ENCODE measurements at places on chromosomes 7 and 10. TPM values are rescaled to one million over a fixed set of nuclear protein-coding genes. Genes with fewer than 3 reads are reported as not detected.

APBB1IP gene
- total RNA-seq = not detected

NAMPT gene
- 52.0 TPM for total RNA-seq

LRMDA gene
- 3.3 TPM for total RNA-seq

PARD3 gene
- 73.4 TPM for total RNA-seq

EPO gene
- total RNA-seq = 0.27 TPM

CHST3 gene
- 26.3 TPM for total RNA-seq

DNA sequence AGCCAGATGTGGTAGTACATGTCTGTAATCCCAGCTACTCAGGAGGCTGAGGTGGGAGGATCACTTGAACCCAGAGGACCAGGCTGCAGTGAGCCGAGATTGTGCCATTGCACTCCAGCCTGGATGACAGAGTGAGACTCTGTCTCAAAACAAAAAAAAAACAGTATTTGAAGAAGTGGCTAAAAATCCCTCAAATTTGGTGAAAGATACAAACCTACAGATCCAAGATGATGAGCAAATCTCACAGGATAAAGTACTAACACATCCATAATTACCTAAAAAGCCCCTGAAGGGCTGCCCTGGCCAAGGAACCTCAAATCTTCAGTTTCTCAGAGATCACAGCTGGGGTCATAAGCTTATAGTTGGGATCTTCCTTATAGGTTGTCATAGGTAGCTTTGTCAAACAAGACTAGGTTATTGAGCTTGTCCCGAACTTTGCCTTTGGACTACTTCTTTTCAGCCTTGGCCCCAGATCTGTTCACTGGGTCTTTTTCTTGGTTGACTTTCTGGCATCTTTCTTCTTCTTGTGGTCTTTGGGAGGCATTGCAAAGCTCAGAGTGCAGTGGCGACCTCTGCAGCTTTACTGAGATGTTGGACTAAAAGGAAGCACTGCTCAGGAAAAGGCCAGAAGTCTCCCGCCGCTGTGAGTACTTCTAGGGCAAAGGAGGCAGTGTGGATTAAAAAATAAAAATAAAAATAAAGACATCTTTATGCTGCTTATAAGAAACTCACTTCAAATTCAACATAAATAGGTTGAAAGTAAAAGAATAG lies 28.6 kb upstream of the SAR1A start:
- H3K4me1 ChIP-seq = no peaks in the 10 kb centered on the region
- DNase-seq = no peak
- no peak overlapping the region for H3K27ac ChIP-seq
- H3K27me3 ChIP-seq = no peaks in the 10 kb centered on the region
- no peak overlapping the region for H3K4me3 ChIP-seq

DNA sequence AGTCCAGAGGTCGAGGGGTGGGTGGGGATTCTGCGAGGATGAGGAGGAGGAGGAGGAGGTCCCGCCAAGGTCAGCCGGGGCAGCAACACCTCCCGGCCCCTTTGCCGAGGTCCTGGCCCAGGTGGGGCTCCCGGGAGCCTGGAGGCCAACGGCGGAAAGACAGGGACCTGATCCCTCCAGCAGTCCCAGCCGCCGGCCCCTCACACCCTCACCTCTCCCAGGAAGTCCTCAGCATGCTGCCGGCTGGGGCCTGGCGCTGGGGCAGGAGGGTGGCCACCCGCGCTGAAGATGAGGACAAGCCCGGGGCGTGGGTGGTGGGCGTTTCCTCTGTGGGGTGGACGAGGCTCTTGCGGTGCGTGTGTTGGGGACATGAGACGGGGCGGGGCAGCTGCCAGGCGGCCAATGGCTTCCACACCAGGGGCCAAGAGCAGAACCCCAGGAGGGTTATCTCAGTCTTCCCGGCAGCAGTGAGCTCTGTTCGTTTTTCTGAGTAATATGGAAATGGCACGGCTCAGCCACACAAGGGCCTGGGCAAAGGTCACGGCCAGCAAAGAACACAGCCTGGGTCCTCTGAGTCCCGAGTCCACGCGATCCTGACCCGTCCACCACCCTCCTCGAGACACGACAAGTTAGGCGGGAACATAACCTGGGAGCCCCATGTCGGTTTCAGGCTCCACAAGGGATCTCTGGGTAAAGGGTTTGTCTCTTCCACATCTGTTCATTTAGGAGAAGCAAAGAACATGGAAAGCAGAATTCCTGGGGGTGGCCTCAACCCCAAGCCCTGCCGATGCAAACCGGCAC lies 82.9 kb upstream of the PDGFA start:
- H3K4me1 ChIP-seq = peaks cover 16% of the 10 kb centered on the region
- H3K36me3 ChIP-seq = peaks cover 6% of the 10 kb centered on the region
- peak; percentile 11 for DNase-seq
- H3K27ac ChIP-seq = peak overlapping the region; percentile 93

GRCh38 chr7:100189061-100189460 lies 11.3 kb downstream of the STAG3 start:
- H3K27me3 ChIP-seq = no peaks in the 10 kb centered on the region
- H3K27ac ChIP-seq = no peak overlapping the region
- peaks cover 3% of the 10 kb centered on the region for H3K4me1 ChIP-seq

DNA sequence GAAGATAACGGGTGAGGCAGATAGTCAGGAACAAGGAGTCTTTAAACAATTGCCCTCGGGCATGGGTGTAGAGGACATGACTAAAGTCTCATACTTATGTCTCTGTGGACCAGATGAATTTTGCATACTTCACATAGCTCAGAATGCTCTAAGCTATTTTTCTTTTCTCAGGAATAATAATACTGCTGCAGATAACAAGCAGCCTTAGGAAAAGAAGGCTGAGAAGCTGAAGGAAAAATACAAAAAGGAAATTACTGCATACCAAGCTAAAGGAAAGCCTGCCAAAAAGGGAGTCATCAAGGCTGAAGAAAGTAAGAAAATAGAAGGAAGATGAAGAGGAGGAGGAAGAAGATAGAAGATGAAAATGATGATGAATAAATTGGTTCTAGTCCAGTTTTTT lies 13.4 kb upstream of the ERCC6 start:
- no peaks in the 10 kb centered on the region for H3K36me3 ChIP-seq
- peak overlapping the region; percentile 89 for H3K27ac ChIP-seq
- no peaks in the 10 kb centered on the region for H3K27me3 ChIP-seq
- no peak for DNase-seq

- H3K27ac ChIP-seq = no peak overlapping the region
- no peaks in the 10 kb centered on the region for H3K36me3 ChIP-seq
- no peak overlapping the region for H3K4me3 ChIP-seq
- H3K4me1 ChIP-seq = peaks cover 9% of the 10 kb centered on the region
These were observed 200.4 kb downstream of the KCND2 start for GRCh38 chr7:120473352-120473751.

GRCh38 chr7:15334536-15335263 lies 227.1 kb downstream of the AGMO start:
- H3K36me3 ChIP-seq = peaks cover 2% of the 10 kb centered on the region
- H3K4me1 ChIP-seq = peaks cover 25% of the 10 kb centered on the region
- DNase-seq = no peak
- no peak overlapping the region for H3K4me3 ChIP-seq

DNA sequence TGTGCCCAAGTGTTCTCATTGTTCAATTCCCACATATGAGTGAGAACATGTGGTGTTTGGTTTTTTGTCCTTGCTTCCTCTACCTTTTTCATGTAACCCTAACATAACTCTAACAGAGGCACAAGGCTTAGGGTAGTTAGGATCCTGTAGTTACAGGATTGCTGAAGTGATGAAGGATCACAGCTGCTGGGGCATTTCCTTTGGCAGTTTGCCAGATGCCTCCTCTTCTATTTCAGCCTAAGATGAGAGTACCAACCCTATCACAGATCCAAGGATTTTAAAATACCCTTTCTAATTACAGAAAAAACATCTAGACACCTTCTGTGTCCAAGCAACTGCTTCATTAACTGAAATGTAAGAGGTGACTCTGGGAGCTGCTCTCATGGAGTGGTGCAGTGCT lies 141.7 kb upstream of the COL1A2 start:
- H3K27ac ChIP-seq = peak overlapping the region; percentile 51
- no peak overlapping the region for H3K4me3 ChIP-seq
- no peak for DNase-seq
- H3K27me3 ChIP-seq = no peaks in the 10 kb centered on the region
- H3K36me3 ChIP-seq = no peaks in the 10 kb centered on the region

- H3K27me3 ChIP-seq = no peaks in the 10 kb centered on the region
- no peak overlapping the region for H3K4me3 ChIP-seq
- no peak for DNase-seq
- peaks cover 21% of the 10 kb centered on the region for H3K36me3 ChIP-seq
- peaks cover 14% of the 10 kb centered on the region for H3K4me1 ChIP-seq
These were observed 92.8 kb downstream of the TCF7L2 start for GRCh38 chr10:113042868-113043267.

- no peak for DNase-seq
- H3K4me3 ChIP-seq = no peak overlapping the region
- H3K36me3 ChIP-seq = peaks cover 7% of the 10 kb centered on the region
- H3K27me3 ChIP-seq = no peaks in the 10 kb centered on the region
These were observed 8.4 kb upstream of the SEPTIN7 start for GRCh38 chr7:35792472-35792871.

- H3K27ac ChIP-seq = no peak overlapping the region
- no peak for DNase-seq
- peaks cover 16% of the 10 kb centered on the region for H3K36me3 ChIP-seq
These were observed 25.0 kb downstream of the NUDCD3 start for GRCh38 chr7:44465490-44465889.

GRCh38 chr7:156473476-156474240 lies 166.9 kb upstream of the RNF32 start:
- peaks cover 38% of the 10 kb centered on the region for H3K27me3 ChIP-seq
- no peak overlapping the region for H3K27ac ChIP-seq
- no peak for DNase-seq
- peaks cover 3% of the 10 kb centered on the region for H3K4me1 ChIP-seq
- H3K36me3 ChIP-seq = peaks cover 5% of the 10 kb centered on the region

- H3K27me3 ChIP-seq = peaks cover 1% of the 10 kb centered on the region
- H3K4me3 ChIP-seq = no peak overlapping the region
- no peaks in the 10 kb centered on the region for H3K36me3 ChIP-seq
- no peak overlapping the region for H3K27ac ChIP-seq
- DNase-seq = no peak
- H3K4me1 ChIP-seq = peaks cover 35% of the 10 kb centered on the region
These were observed 35.3 kb upstream of the BET1 start for GRCh38 chr7:94039368-94040035.

DNA sequence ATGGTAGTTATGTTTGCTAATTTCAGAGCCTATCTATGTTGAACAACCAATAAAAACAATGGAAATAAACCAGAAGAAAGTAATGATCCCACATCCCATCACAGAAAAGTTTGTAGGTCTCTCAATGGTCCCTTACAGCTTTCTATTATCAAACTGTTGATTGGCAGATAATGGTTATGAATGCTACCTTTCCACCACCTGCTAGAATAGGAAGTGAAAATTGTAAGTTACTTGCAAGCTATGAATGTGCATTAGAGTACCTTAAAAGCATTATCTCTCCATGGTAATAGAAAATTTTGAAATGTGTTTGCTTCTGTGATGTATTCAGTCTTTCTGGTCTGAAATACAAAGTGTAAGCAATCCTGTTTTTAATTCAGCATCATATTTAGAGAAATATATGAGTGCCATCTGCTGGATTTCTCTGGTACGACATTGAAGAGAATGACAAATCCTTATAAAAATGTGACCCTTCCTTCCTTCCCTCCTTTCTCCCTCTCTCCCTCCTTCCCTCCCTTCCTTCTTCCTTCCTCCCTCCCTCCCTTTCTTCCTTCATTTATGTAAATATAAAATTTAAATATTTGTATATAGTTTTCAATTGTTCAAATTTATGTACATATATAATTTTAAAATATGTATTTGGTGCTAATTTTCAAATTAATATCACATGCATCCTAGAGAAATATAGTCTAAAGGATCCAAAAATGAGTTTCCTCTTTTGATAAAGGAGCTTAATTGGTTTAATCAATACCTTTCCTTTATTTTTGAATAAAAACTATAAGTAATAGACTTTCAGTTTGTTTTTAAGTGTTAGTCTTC lies 41.4 kb upstream of the PNLIPRP3 start:
- H3K27me3 ChIP-seq = peaks cover 22% of the 10 kb centered on the region
- H3K4me3 ChIP-seq = no peak overlapping the region
- H3K36me3 ChIP-seq = no peaks in the 10 kb centered on the region

GRCh38 chr7:141675436-141676215 lies 26.3 kb downstream of the DENND11 start:
- peaks cover 30% of the 10 kb centered on the region for H3K36me3 ChIP-seq
- H3K27me3 ChIP-seq = no peaks in the 10 kb centered on the region
- H3K4me3 ChIP-seq = no peak overlapping the region
- no peaks in the 10 kb centered on the region for H3K4me1 ChIP-seq
- no peak overlapping the region for H3K27ac ChIP-seq

- no peaks in the 10 kb centered on the region for H3K36me3 ChIP-seq
- H3K27me3 ChIP-seq = no peaks in the 10 kb centered on the region
- H3K27ac ChIP-seq = no peak overlapping the region
- DNase-seq = no peak
- peaks cover 52% of the 10 kb centered on the region for H3K4me1 ChIP-seq
These were observed 141.7 kb downstream of the AUTS2 start for GRCh38 chr7:69739931-69740431.

DNA sequence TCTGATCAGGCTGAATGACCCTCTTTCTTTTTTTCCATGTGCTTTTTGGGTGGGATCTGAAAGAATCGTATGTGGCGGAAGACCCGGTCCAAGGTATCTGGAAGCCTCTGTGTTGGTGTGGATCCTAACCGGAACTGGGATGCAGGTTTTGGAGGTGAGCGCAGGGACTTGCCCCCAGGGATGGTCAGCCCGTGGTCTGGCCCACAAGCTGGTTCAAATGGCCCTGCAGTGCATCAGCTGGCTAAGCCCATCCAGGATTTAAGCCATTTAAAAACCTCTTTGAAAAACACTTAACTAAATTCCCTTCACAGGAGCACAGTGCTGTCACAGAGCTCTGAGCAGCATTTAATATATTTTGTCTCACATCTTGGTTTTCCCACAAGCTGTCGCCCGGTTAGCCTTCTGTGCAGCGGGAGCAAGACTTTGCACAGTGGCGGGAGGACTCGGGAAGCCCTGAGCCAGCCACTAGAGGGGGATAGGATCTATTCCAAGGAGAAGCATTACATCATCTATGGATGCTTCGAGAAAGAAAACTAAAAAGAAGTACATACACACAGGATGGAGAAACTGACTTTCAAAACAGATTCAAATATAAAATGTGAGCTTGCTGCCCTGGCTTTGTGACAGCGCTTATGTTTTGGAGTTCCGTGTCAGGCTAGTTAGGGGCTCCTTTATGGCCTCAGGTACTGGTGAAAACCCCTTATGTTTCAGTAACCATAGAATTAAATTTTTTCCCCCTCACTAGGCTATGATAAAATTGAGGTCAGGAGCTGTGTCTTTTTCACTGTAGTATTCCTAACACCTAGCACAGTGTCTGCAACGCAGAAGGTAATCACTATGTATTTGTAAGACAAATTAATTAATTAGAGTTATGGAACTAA lies 11.3 kb downstream of the CPA2 start:
- no peak overlapping the region for H3K4me3 ChIP-seq
- peak overlapping the region; percentile 92 for H3K27ac ChIP-seq
- H3K27me3 ChIP-seq = no peaks in the 10 kb centered on the region
- no peaks in the 10 kb centered on the region for H3K36me3 ChIP-seq
- DNase-seq = peak; percentile 57
